ENCODE measurements at places on chromosomes 1 and 21. TPM values are rescaled to one million over a fixed set of nuclear protein-coding genes. Genes with fewer than 3 reads are reported as not detected.

GRCh38 chr1:161214369-161214768 lies 726 bp upstream of the FCER1G start:
- no peak for DNase-seq

DNA sequence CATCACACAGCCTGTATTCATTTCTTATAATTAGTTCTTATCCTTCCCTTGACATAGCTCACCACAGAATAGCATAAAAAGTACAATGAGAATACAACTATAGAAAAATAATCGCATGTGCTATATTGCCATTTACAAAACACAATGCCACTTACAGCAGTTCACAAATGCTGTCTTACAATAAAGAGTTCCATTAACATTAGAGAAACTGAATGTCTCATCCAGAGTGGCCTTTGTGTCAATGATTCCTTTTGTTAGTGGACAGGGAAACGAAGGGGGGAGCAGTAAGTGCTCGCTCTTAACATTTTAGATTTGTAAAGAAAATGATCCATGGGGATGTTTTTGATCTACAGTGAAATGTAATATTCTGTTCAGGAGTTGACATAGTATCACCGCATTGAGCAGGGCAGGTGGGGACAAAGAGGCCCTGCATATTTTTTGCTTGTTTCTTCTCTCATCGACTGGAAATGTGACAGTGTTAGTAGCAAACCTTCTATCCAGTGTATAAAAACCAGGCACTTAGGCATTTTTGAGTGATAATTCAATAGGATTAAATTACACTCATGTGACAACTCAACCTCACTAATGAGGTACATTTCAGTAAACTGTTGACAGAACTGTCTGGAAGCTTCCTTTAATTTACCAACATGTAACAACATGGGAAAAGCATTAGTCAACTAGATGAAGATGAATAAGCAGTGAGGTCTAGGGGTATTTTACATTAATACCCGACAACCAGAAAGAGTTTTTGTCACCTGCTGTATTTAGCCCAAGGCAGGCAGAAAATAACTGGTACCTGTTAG lies 35.6 kb upstream of the RRP15 start:
- DNase-seq, result no peak

DNA sequence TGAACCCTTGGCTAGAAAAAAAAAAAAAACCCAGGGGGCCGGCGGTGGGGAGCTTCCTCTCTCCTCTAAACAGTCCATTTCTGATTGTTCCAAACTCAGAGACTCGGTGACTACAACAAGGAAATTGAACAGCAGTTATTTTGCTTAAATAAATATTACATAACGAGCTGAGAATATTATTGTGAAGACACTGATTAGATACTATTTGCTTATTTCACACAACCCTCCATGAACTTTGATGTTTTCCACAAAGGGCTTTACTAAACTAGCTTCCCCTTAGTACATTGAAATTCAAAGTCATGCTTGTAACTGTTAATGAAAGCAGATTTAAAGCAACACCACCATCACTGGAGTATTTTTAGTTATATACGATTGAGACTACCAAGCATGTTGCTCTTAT lies at the start of gene CFHR5:
TSS of gene CFHR5 (plus strand) at position 279 of the 400 bp plus-strand sequence. CDS start at position 388, 109 bp downstream.
- no peak for DNase-seq

DNA sequence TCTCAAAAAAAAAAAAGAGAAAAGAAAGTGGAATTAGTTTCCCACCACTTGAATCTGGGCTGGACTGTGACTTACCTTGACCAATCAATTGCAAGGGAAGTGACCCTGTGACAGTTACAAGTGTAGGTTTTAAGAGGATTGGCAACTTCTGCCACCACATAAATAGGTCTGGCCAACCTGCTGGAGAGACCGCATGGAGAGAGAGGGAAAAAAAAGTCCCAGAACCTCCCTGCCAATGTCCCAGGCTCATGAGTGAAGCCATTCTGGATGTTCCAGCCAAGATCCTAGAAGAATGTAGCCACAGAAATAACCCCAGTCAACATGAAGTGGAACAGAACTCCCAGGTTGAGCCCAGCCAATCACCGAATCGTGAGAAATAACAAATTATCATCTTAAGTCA lies 11.8 kb upstream of the ZMYM6 start:
- DNase-seq, result no peak

DNA sequence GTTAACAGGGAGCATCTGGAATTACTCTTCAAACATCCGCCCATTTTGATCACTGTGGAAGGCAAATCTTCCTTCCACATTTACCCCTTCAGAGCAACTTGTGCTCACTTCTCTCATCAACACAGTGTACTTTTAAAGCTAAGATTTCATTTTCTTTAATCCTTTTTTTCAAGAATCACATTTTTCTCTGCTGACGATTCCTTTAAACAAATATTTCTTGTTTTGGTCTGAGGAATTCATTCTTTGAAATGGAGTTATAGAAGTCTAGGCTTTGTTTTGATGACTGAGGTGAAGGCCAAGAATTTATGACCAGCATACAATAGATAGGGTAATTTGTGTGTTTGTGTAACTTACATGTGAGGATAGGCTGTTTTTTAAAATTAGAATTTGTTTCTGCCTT lies 25.6 kb downstream of the LRRC42 start:
- DNase-seq, result no peak

FAM163A gene
- polyA plus RNA-seq, result 0.31 TPM

GRCh38 chr1:46689356-46689755 lies 17.7 kb downstream of the TEX38 start:
- no peak for DNase-seq

- no peak for DNase-seq
Observed at GRCh38 chr1:183859831-183860230, 54.9 kb downstream of the RGL1 start.

DNA sequence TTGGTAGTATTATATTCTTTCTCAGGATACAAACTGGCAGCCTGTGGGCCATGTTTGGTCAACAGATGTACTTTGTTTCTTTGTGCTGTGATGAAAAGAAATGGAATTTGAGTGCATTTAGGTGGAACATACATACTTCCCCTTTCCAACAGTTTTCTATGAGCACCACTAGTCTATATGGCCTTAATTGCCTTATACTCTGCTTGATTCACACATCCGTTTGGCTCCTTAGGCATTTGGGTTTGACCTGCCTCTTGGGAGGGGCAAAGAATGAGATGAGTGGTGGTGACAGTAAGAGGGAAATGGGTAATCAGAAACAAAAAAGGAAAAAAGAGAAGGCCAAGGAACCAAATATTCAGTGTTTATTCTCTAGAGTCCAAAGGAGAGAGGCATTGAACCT lies 17.0 kb downstream of the CFAP126 start:
- DNase-seq, result no peak

GRCh38 chr1:173570370-173571007 lies 32.4 kb downstream of the SLC9C2 start:
- DNase-seq, result no peak

RGS13 gene
- 0.15 TPM for polyA plus RNA-seq

LAMC2 gene
- 2.6 TPM for polyA plus RNA-seq

DNA sequence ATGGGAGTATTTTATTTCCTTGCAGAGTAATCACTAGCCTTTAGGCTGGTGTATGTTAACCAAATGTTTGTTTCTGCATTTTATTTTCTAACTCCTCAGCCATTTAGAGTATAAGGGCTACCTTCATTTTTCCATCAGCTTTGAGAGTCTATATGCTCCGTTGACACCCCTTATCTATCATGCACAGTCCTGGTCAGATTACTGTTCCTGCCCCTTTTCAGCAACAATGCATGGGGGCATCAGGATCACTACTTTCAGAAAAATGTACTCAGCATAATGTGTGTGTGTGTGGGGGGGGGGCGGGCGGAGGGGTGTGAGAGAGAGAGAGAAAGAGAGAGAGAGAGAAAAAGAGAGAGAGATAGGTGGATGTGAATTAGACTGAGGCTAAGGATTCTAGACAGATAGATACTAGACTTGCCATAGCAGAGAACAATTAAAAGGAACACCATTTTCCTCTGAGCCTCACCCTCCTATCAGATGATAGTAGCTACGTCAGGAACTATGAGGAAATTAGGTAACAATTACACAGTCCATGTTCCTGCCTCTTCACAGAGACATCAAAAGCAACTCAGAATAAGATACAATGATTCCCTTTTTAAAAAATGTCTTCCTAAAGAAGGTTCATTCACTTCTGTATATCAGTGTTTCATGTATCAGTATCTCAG lies 40.8 kb downstream of the FCER1A start:
- DNase-seq, result no peak

- DNase-seq, result no peak
Observed at GRCh38 chr1:75087278-75087677, 46.9 kb upstream of the LHX8 start.

DNA sequence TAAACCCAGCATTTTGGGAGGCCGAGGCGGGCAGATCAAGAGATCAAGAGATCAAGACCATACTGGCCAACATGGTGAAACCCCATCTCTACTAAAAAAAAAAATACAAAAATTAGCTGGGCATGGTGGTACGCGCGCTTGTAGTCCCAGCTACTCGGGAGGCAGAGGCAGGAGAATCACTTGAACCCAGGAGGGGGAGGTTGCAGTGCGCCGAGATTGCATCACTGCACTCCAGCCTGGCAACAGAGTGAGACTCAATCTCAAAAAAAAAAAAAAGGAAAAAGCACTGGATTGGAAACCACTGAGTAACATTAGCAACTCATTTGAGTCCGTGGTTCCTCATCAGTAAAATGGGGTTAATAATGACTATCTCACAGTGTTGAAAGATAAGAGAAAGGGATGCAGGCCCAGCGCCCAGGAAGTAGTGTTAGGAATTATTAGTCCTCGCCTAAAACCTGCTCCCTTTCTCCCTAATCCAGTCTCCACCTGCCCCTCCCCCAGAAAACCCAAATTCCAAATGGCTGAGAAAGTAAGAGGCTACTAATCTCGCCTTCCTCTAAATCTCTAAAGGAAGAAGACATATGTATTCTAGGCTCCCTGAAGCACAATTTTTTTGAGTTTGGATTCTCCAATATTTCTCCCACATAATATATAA lies 49.5 kb downstream of the RHBG start:
- DNase-seq, result no peak

DNA sequence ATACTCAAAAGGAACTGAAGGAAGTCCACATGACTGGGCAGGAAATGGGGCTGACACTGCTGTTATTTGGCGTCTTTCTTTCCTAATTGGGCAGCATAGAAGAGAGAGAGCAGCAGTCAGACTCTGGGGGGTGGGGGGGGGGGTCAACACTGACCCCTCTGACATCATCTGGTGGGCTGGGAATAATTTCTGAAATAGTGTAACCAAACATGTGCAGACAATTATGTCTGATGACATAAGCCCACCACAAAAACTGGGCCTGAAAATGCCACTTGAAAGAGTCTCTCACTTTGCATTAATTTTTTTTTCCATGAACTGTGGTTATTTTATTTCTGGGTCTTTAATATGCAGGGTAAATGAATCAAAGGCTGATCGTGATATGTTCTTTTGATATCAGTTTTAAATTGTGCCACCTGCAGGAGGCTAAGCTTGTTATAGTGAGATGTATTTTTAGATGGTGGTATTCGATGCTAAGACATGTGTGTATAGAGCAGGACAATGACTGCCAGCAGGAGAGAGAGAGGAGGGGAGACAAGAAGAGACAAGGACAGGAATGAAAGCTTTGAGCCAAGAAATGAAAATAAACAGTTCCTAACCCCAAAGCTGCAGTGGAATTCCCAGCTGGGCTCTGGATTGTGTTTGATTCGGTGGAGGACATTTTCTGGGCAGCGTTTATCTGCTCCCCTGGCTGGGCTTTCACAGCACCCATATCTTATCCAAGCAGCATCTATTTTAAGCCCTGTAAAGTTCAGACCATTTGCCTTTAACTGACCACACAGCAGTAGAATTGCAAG lies 264.7 kb downstream of the PBX1 start:
- no peak for DNase-seq

GRCh38 chr1:41313661-41314131 lies 47.5 kb upstream of the FOXO6 start:
- no peak for DNase-seq

DNA sequence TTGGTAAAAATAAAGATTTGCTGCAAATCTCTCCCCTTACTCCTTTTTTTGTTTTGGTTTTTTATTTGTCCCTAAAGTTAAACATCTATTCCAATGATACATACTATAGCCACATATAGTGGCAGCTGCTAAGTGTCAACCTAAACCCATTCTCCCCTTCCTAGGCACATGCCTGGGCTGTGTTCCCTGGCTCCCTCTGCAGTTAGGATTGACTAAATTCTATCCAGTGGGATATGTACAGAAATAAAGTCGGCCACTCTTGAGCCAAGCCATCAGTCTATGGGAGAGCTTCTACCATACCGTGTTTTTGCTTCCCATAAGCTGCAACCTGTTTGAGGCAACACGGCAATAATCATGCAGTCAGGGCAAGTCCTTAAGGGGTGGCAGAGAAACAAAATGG lies 23.6 kb downstream of the MCOLN3 start:
- no peak for DNase-seq

COL24A1 gene
- 3.8 TPM for polyA plus RNA-seq

GRCh38 chr21:26135520-26135919 lies 35.0 kb downstream of the APP start:
- DNase-seq, result no peak

CD53 gene
- 12.5 TPM for polyA plus RNA-seq

C8A gene
- not detected for polyA plus RNA-seq

VSIG8 gene
- polyA plus RNA-seq, result not detected

ATP1B1 gene
- 15.0 TPM for polyA plus RNA-seq

DNA sequence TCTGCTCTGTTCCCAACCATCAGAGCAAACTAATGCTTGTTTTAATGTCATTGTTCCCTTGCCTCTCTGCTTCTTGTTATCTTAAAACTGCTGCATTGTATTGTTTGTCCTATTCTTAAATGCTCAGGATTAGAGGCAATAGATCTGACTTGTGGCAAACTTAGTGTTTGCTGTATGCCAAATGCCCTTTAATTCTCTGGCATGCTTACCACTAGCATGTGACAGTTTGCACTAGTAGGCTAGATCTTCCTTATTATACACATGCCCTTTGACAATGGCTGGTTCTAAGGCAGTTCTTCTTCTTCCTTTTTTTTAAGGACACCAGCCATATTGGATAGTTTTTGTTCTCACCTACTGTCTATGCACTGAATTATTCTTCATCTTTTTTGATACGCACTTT lies 30.1 kb downstream of the PALMD start:
- DNase-seq, result no peak

PRR9 gene
- polyA plus RNA-seq, result not detected

ALPL gene
- 3.1 TPM for polyA plus RNA-seq

GRCh38 chr1:192539297-192540092 lies 36.1 kb upstream of the RGS1 start:
- peak; percentile 86 for DNase-seq

CRB1 gene
- polyA plus RNA-seq, result 0.22 TPM

CHTOP gene
- 100 TPM for polyA plus RNA-seq
